C1 segment of cervical spinal cord (tissue), 14 donors: ENCODE measurements at places on chromosomes 6 and 20.
A peak's percentile ranks its signal among the peaks of the same experiment; 100 is the strongest.

GRCh38 chr20:52933867-52934266 lies 38.3 kb upstream of the TSHZ2 start:
- DNase-seq, result no peak

- DNase-seq, result no peak
Measured at GRCh38 chr6:137877113-137877512, 10.1 kb downstream of the TNFAIP3 start.

GRCh38 chr6:70973604-70974003 lies 16.7 kb upstream of the B3GAT2 start:
- no peak for DNase-seq

DNA sequence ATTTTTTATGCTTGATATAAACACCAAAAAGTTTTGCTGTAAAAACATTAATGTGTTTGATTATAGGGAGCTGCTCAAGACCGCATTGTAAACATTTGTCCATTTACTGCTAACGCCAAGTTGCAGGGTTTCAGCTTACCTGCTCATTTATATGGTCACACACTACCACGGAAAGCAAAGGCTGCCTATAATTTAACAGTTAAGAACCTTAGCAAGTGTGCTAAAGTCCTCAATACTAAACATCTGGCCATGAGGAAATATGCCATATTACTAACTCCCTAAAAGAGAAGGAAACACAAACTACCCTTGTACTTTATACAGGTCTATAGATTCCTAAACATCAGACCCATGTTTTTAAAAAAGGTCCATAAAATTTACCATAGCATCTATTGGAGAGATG lies 129.5 kb downstream of the ASCC3 start:
- DNase-seq, result no peak

DNA sequence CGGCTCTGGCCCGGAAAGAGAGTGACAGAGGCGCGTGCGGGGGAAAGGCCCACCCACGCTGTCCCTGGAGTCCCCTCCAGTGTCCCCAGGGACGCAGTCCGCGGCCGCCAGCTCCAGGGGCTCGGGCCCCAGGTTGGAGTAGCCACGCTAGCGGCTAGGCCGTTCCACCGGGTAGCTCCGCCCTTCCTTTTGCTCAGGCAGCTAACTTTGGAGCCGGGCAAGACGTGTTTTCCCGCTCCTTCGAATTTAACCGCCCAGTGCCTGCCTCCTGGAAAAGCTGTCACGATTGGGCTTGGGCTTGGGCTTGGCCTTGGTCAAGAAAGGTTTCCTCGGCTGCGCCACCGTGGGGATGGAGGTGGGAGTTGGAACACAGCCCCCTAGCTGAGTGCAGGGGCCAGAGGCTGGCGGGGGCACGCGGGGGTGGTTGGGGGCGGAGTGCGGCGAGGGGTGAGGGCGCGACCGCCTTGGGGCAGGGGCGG lies 4.7 kb downstream of the LINC00237 start:
- DNase-seq, result peak; percentile 68

- DNase-seq, result peak; percentile 61
Measured at GRCh38 chr20:62818592-62819493, 2.0 kb downstream of the COL9A3 start.

- no peak for DNase-seq
Measured at GRCh38 chr6:151534576-151534975, 40.8 kb downstream of the CCDC170 start.

- DNase-seq, result no peak
Measured at GRCh38 chr6:110543106-110543505, 66.7 kb upstream of the SLC22A16 start.
